ENCODE measurements at places on chromosomes 3 and 15.

- no peak for DNase-seq
Observed at GRCh38 chr15:47609693-47610092, 107.6 kb upstream of the SEMA6D start.

GRCh38 chr3:194023501-194024280 is 112.3 kb upstream of the HES1 start:
- DNase-seq, result no peak

DNA sequence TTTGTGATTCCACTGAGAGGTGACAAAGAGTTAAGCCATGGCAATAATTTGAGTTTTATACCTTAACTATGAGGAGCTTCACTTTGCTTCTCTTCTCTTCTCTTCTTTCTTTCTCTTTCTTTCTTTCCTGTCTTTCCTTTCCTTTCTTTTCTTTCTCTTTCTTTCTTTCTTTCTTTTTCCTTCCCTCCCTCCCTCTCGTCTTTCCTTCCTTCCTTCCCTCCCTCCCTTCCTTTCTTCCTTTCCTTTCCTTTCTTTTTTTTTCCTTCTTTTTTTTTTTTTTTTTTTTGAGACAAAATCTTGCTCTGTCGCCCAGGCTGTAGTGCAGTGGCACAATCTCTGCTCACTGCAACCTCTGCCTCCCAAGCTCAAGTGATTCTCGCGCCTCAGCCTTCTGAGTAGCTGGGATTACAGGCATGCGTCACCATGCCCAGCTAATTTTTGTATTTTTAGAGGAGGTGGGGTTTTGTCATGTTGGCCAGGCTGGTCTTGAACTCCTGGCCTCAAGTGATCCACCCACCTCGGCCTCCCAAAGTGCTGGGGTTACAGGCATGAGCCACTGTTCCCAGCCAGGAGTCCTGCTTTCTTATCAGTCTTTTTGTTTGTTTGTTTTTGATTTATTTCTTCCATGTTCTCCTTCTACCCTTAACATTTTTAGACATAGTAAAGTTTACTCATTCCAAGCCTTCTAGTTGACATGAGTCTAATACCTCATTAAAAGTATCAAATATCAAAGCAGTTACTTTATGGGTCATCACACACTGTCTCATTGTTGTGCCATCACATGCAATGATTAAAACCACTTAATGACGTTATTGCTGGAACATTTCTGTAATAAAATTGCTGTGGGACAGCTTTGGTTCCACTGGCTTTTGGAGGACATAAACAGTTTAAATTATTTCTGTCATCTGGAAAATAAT is 29.9 kb downstream of the SLC49A4 start:
- no peak for DNase-seq

- DNase-seq, result no peak
Observed at GRCh38 chr15:82928711-82929110, 23.8 kb downstream of the HOMER2 start.

- DNase-seq, result no peak
Observed at GRCh38 chr15:101401286-101401685, 88.2 kb downstream of the PCSK6 start.

- DNase-seq, result no peak
Observed at GRCh38 chr15:94064676-94065313, 166.6 kb upstream of the MCTP2 start.

DNA sequence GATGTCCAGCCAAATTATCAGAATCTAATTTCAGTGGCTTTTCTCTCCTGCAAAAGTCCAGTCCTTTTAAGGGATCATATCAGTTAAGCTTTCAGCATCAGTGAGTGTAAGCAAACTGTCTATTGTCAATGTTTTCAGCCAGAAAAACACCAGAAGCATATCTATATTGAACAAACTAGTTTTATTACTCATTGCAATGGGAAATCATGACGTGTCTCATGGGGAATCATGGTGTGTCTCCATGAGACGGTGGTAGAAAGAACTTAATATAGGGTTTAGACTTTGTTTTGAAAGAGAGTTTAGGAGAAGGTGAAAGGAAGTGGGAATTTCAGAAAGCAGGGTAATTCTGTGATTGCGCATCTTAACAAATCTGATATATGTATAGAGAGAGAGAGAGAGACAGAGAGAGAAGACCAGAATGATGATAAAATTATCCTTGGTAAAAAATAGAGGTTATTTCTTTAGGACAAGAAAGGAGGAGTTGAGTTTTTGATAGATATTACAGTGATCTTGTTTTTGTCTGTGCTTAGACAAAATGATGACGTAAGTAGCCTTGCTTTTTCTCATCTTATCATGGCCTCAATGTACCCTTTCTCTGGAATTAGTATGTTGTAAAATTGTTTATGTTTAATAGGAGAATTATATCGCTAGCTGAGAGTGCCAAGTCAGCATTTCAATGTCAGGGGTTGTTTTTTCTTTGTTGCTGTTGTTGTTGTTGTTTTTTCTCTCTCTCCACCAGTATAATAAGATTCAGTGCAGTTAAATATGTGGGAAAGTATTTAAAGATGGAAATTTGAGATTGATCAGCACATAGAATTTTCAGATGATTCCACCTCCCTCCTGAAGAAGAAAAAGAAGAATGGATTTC is 129.9 kb upstream of the OSTN start:
- no peak for DNase-seq

GRCh38 chr3:46599590-46599989 is 12.7 kb upstream of the FAM240A start:
- DNase-seq, result no peak

- DNase-seq, result no peak
Observed at GRCh38 chr3:196992461-196993065, 23.9 kb upstream of the PIGZ start.

GRCh38 chr3:76442374-76442915 is 597.5 kb upstream of the ROBO2 start:
- DNase-seq, result no peak

GRCh38 chr15:55327387-55327786 is 8.4 kb downstream of the PIGB start:
- DNase-seq, result no peak

- DNase-seq, result no peak
Observed at GRCh38 chr15:41258750-41259471, 27.8 kb downstream of the CHP1 start.

Measured in activated CD4-positive, CD25-positive, alpha-beta regulatory T cell treated with anti-CD3 and anti-CD28 coated beads, Interleukin-2, amount 50 U/mL, for 16 hours (primary cell).